Hair follicle dermal papilla cell (primary cell): ENCODE measurements at places on chromosomes 1 and 21. TPM values are rescaled to one million over a fixed set of nuclear protein-coding genes. Genes with fewer than 3 reads are reported as not detected.

The NFASC gene
- 50.8 and 61.9 TPM in 2 replicates for total RNA-seq

The MARK1 gene
- 3.5 and 6.0 TPM in 2 replicates for total RNA-seq

The HEYL gene
- total RNA-seq: under 0.01 and 0.16 TPM in 2 replicates

The ICOSLG gene
- total RNA-seq: under 0.01 TPM in 1 of 2 replicates, not detected in the other

The CD34 gene
- 1.2 and 1.9 TPM in 2 replicates for total RNA-seq

The CFHR2 gene
- total RNA-seq: not detected in 2 replicates
